ENCODE measurements at places on chromosomes 7 and 10. TPM values are rescaled to one million over a fixed set of nuclear protein-coding genes. Genes with fewer than 3 reads are reported as not detected.

DOCK4 gene
- total RNA-seq, result 14.0 TPM

MYH16 gene
- total RNA-seq, result not detected

MKLN1 gene
- 36.5 TPM for total RNA-seq

TAS2R5 gene
- 1.1 TPM for total RNA-seq

CHCHD3 gene
- total RNA-seq, result 75.0 TPM

DNA sequence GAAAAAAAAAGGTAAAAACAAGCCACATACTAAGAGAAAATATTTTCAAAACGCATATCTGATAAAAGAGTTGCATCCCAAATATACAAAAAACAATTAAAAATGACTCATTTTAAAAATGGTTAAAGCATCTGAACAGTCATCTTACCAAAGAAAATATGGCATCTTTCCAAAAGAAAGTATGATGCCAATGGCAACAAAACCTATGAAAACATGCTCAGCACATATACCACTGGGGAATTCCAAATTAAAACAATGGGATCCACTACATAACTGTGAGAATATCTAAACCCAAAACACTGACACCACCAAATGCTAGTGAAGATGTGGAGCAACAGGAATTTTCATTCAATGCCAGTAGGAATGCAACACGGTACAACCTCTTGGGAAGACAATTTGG is 39.3 kb downstream of the VSTM2A start:
- H3K4me3 ChIP-seq, result no peak overlapping the region
- no peaks in the 10 kb centered on the region for H3K4me1 ChIP-seq
- H3K36me3 ChIP-seq, result no peaks in the 10 kb centered on the region

DNA sequence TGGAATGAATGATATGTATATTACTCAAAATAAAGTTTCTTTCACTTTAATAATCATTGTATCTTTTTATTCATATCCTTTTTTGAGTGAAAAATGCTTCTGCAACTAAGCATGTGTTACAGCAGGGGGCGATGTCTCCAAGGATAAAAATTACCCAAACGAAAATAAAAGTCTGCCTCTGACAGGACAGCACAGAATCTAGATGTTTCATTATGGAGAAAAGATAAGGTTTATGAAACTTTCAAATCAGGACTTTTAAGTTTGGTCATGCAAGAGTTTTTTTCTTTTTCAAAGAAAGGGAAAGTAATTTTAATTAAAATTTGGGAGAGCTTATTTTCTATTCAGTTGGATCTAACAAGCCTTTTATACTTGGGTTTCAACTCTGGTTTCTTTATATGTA is 48.4 kb downstream of the TES start:
- H3K4me3 ChIP-seq, result no peak overlapping the region
- no peaks in the 10 kb centered on the region for H3K27me3 ChIP-seq
- H3K36me3 ChIP-seq, result no peaks in the 10 kb centered on the region
- H3K4me1 ChIP-seq, result no peaks in the 10 kb centered on the region
- H3K27ac ChIP-seq, result no peak overlapping the region
- peak; percentile 80 for DNase-seq

DNA sequence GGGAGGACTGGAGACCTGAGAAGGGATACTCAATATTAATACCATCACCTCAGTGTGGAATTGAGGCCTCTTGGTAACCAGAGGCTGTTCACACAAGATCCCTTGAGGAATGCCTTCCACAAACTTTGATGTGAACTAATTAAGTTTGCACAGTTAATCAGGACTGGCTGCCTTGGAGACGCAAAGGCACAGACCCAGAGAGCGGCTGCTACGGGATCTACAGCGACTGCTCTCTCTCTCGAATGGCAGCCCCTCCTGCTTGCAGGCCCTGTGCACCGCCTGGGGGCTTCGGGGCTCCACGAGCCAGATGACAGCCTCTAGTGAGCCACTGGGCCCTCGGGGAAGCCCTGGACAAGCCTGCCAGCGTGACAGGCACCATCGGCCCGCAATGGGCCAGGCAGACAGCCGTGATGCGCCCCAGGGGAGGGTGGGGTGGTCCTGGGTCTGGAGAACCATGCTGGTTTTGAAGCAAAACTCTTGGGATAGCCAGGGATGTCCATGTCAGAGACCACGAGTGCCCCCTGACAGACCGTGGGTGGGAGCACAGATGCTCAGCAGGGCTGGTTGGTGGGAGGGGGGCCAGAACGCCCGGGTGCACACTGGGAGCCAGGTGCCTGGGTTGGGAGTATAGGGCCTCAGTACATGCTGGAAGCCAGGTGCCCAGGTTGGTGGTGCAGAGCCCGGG is 195.6 kb downstream of the ELFN1 start:
- no peak overlapping the region for H3K27ac ChIP-seq
- DNase-seq, result no peak
- no peaks in the 10 kb centered on the region for H3K36me3 ChIP-seq

GRCh38 chr7:149525280-149525679 is 27.7 kb upstream of the ZNF746 start:
- no peak overlapping the region for H3K4me3 ChIP-seq
- no peaks in the 10 kb centered on the region for H3K27me3 ChIP-seq
- H3K36me3 ChIP-seq, result no peaks in the 10 kb centered on the region
- no peak for DNase-seq
- no peak overlapping the region for H3K27ac ChIP-seq
- H3K4me1 ChIP-seq, result no peaks in the 10 kb centered on the region

- H3K4me1 ChIP-seq, result no peaks in the 10 kb centered on the region
- DNase-seq, result no peak
- H3K27ac ChIP-seq, result no peak overlapping the region
- no peaks in the 10 kb centered on the region for H3K27me3 ChIP-seq
These were observed 275.8 kb upstream of the PPP2R2D start for GRCh38 chr10:131625041-131625440.

DNA sequence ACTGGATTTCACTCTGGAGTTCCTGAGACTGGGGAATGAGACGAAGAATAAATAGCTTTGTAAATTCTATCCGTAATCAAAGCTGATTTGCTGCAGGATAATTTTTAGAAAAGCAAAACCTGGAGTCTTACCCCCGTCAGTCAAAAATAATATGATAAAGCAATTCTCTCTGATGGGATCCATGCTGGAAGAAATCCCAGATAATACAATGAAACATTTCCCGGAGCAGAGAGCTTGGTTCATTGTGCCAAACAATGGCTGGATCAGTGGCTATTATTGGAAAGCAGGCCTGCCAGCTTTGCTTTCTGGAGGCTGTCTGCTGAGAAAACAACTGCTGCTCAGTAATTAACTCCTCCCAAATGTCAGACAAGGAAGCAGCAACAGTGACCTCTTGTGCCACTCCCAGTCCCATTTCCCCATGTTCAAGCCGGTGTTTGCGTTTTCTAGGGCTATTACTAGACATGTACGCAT is 609.4 kb upstream of the PCDH15 start:
- no peaks in the 10 kb centered on the region for H3K4me1 ChIP-seq
- no peaks in the 10 kb centered on the region for H3K27me3 ChIP-seq
- H3K27ac ChIP-seq, result peak overlapping the region; percentile 2
- H3K36me3 ChIP-seq, result no peaks in the 10 kb centered on the region

- no peaks in the 10 kb centered on the region for H3K27me3 ChIP-seq
- peak overlapping the region; percentile 29 for H3K27ac ChIP-seq
- H3K4me1 ChIP-seq, result peaks cover 4% of the 10 kb centered on the region
- no peak overlapping the region for H3K4me3 ChIP-seq
- no peaks in the 10 kb centered on the region for H3K36me3 ChIP-seq
- DNase-seq, result peak; percentile 91
These were observed 435.2 kb upstream of the AUTS2 start for GRCh38 chr7:69162931-69163670.

- H3K36me3 ChIP-seq, result no peaks in the 10 kb centered on the region
- no peak for DNase-seq
- H3K27me3 ChIP-seq, result no peaks in the 10 kb centered on the region
- no peak overlapping the region for H3K4me3 ChIP-seq
- H3K4me1 ChIP-seq, result no peaks in the 10 kb centered on the region
These were observed 11.9 kb upstream of the SFR1 start for GRCh38 chr10:104109908-104110662.

GRCh38 chr7:108947526-108947925 is 377.9 kb downstream of the DNAJB9 start:
- no peaks in the 10 kb centered on the region for H3K27me3 ChIP-seq
- peak; percentile 19 for DNase-seq
- H3K4me1 ChIP-seq, result no peaks in the 10 kb centered on the region
- H3K4me3 ChIP-seq, result no peak overlapping the region

DNA sequence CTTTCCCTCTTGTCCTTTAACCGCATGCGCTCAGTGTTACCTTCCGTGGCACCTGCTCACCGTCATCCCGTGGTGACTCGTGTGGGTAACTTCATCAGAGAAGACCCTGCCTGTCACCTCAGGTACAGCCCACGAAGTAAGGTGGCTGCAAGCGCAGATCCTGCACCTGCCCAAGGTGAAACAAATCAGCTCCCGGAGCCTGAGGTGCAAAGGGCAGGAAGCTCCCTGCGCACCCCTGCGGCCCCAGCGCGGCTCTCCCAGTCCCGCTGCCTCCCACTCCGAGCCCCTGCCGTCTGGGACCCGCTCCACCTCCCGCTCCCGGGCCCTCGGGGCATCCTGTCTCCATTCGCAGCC is 110.9 kb upstream of the LANCL2 start:
- no peak overlapping the region for H3K27ac ChIP-seq
- peak overlapping the region; percentile 58 for H3K4me3 ChIP-seq
- peaks cover 36% of the 10 kb centered on the region for H3K27me3 ChIP-seq
- H3K36me3 ChIP-seq, result no peaks in the 10 kb centered on the region
- no peak for DNase-seq

DNA sequence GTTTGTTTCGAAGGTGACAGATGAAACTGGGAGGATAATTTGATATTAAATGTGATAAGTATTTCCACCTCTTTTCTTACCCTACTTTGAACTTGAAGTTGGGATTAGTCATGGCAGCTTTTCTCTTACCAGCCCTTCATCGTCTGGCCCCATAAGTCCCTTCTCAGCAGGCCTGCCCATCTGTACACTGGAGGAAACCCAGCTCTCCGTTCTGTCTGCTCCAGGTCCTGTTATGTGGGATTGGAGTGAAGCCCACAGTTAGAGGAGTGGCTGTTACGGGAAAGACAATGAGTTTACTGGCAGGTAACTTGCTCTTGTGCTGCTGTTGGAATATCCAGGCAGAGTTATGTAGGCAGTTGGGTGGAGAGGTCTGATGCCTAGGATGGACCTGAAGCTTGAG is 127.3 kb downstream of the CAMK1D start:
- H3K36me3 ChIP-seq, result no peaks in the 10 kb centered on the region
- DNase-seq, result no peak
- H3K4me3 ChIP-seq, result no peak overlapping the region
- H3K27me3 ChIP-seq, result no peaks in the 10 kb centered on the region
- peaks cover 2% of the 10 kb centered on the region for H3K4me1 ChIP-seq
- H3K27ac ChIP-seq, result no peak overlapping the region

DNA sequence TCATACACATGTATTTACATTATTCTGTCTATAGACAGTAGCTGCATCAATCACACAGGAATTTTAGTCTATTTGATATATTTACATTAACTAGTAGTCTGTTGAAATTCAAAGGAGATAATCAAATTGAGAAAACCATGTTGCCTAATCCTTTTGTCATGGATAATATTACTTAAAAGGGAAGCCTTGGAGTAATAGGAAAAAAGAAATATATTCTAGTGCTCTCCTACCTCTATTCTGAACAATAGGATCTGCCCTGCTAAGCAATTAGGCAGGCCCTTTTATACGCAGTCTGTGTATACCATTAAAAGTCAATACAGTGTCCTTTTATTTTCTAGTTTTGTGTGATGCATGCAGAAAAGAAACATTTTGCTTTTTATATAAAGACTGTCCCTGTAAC is 24.5 kb downstream of the UMAD1 start:
- no peak for DNase-seq
- no peak overlapping the region for H3K4me3 ChIP-seq
- no peaks in the 10 kb centered on the region for H3K4me1 ChIP-seq
- no peaks in the 10 kb centered on the region for H3K36me3 ChIP-seq

- H3K4me3 ChIP-seq, result no peak overlapping the region
- H3K4me1 ChIP-seq, result peaks cover 52% of the 10 kb centered on the region
- peak overlapping the region; percentile 35 for H3K27ac ChIP-seq
- no peaks in the 10 kb centered on the region for H3K27me3 ChIP-seq
These were observed 43.4 kb downstream of the PRF1 start for GRCh38 chr10:70558871-70559810.

Measured in muscle of leg (tissue), 16 donors.